ENCODE measurements at places on chromosomes 11 and 22.

GRCh38 chr11:34604145-34604544 lies 16.7 kb upstream of the EHF start:
- DNase-seq: no peak

- no peak for DNase-seq
These were observed 14.9 kb downstream of the CASP12 start for GRCh38 chr11:104883342-104883741.

- no peak for DNase-seq
These were observed 21.4 kb upstream of the PACSIN2 start for GRCh38 chr22:43036282-43036829.

DNA sequence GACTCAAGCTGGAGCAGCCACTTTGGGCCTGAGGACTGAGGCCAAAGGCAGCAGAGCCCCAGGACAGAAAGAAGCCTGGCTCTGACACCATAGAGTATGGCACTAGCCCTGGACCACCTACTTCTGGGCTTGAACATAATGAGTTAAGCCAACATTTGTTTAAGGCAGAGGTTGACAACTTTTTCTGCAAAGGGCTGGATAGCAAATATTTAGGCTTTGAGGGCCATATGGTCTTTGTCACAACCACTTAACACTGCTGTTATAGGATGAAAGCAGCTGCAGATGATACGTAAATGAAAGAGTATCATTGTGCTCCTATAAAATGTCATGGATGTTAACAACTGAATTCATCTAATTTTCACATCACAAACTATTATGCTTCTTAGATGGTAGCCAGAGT lies 16.6 kb downstream of the OSBP start:
- DNase-seq: no peak

DNA sequence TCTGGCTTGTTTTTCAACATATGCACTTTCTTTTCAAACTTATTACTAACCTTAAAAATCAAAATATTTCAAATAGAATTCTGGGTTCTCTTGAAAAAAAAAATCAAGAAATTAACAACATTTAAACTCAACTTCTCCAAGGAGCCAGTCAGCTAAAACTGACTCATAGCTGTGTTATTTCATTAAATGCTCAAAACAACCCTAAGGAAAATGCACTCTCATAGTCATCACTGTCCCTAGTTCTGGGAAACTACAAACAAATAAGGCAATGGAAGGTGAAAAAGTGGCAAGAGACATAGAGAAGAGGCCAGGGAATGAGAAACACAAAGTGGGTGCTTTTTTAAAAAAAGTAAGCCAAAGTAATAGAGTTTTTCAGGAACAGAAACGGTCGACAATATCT lies 4.1 kb upstream of the ARHGAP20 start:
- no peak for DNase-seq

- DNase-seq: no peak
These were observed 23.1 kb upstream of the RPS3 start for GRCh38 chr11:75376175-75376574.

DNA sequence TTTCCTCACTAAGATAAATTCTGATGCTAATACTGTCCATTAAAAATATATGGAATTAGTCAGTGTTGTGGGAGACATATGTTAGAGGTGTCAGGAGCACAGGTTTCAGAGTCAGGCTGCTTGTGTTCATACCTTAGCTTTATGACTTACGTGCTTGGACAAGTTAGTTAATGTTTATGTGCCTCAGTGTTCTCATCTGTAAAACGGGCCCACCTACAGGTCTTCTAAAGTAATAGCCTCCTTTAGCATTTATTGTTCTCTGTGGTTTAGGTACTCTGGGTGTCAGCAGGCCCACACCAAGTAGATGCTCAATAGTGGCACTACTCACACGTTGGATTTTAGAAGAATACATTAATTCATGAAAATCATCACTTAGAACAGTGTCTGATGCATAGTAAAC lies 308.7 kb upstream of the ZC3H12C start:
- DNase-seq: no peak

GRCh38 chr22:42560781-42561180 lies 7.0 kb downstream of the SERHL2 start:
- DNase-seq: peak; percentile 57

- DNase-seq: no peak
These were observed 1.6 kb downstream of the KIAA0930 start for GRCh38 chr22:45238957-45239680.

DNA sequence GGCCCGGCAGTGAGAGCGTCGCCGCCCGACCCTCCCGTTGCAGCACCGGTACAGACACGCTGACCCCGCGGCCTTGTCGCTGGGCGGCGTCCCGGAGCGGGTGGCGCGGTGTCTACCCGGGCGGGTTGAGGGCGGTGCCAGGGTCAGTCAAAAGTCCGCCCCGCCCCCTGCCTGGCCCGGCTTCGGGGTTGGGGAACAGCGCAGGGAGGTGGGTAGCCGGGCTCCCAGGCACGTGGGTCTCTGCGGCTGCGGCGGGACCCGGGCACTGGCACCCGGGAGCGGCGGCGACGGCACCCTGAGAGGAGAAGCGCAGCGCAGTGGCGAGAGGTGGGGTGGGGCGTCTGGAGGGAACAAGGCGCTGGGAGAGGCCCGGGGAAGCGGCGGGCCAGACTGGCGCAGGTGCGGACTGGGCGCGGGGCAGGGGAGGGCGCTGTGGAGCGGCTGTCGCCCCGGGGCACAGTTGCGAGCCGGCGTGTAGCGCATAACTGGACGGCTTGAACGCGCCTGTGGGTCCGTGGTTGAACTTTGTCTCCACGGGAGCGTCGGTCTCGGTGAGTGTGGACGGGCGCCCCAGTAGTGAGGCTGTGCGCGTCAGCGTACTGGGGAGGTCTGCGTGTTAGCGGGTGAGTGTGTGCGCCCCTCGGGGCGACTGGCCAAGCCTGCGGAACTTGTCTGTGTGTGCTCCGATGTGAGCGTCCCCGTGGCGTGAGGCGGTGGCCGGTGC lies at the start of gene P2RY2:
P2RY2 (plus strand) TSS at position 176 of the 724 bp plus-strand sequence. CDS start 15,879 bp downstream, outside the sequence.
- DNase-seq: peak; percentile 89

DNA sequence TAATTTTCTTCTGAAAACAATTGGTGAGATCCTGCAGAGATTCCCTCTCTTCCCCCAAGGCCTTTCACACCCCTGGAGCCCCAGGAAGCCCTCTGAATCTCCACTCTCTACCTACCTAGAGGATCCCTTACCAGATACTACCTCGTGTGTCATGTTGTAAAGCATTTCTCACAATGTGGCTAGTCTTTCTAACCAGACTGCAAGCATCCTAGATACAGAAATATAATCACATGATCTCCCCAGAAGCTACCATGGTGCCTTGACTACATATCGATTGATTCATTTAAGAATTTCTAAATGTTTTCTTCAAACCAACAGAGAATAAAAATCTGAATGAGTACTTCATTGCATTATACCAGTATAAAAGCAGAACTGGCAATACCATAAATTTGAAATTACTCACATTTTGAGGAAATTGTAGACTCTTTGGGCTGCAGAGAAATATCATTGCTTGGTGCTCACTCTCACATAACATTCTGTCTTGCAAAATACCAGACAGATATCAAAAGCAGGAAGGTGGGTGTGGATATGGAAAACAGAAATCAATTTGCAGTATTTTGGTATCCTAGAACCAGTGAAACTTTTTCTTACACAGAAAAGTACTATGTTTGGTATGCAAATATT lies 113.5 kb downstream of the MAML2 start:
- DNase-seq: no peak

DNA sequence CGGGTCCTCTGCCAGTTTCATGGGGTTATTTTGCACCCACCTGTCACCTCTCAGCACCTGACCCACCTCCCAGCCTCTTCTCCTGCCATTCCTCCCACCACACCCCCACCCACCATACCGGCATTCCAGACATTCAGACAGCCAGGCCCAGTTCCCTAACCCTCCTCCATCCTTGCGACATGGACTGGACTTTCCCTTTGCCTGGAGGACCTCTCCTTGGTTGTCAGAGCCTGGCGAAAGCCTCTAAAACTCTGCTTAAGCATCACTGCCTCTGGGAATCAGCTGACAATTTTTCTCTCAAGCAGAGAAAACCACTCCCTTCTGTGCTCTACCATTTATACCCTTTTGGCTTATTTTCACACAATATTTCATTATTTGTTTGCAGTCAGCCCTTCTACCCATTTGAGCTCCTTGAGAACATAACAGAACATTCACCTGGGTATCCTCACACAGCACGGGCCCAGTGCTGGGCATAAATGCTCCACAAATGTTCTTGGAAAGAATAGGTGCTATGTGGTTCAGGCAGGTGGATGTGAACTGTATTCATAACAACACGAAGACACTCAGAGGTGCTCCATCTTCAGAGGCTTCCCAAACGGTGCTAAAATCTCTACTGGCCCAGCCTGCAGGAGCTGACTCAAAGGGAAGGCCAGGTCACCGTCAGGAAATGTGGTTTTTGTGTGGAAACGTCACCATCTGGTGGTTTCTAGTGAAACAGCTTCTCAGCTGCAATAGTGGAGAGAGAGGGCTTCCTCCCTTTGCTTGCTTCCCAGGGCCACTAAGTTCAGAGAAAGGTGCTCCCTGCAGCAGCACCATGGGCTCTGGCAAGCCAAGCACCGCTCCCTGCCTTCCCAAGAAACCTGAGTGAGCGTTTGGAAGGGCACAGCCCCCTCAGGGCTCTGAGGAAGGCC lies 10.4 kb downstream of the SPATA19 start:
- peak; percentile 73 for DNase-seq
